ENCODE measurements at places on chromosomes 3 and 15.

DNA sequence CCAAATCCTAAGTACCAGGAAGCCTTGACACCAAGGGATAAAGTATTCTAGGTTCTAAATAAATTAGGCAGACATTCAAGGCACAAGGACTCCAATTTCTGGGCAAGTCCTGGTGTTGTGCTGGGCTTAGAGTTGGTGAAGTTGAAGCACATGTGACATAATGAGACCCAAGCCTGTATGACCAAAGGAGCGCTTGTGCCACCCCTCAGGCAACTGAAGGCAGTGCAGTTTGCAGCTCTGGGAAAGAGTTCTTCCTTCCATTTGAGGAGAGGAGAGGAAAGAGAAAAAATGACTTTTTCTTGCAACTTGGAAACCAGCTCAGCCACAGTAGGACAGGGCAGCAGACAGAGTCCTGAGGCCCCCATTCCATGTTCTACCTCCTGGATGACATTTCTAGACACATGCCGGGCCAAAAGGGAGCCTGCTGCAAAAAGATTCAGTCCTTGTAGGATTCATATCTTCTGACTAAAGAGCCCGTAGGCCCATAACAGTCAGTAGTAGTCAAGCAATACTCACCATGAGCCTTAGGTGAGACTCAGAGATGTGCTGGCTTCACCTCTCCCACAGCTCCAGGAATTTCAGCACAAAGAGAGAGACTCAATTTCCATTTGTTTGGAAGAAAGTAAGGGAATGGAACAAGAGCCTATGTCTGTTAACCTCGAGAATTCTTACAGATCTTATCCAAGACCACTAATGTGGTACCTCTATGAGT lies 588.8 kb upstream of the BCHE start:
- DNase-seq, result no peak

DNA sequence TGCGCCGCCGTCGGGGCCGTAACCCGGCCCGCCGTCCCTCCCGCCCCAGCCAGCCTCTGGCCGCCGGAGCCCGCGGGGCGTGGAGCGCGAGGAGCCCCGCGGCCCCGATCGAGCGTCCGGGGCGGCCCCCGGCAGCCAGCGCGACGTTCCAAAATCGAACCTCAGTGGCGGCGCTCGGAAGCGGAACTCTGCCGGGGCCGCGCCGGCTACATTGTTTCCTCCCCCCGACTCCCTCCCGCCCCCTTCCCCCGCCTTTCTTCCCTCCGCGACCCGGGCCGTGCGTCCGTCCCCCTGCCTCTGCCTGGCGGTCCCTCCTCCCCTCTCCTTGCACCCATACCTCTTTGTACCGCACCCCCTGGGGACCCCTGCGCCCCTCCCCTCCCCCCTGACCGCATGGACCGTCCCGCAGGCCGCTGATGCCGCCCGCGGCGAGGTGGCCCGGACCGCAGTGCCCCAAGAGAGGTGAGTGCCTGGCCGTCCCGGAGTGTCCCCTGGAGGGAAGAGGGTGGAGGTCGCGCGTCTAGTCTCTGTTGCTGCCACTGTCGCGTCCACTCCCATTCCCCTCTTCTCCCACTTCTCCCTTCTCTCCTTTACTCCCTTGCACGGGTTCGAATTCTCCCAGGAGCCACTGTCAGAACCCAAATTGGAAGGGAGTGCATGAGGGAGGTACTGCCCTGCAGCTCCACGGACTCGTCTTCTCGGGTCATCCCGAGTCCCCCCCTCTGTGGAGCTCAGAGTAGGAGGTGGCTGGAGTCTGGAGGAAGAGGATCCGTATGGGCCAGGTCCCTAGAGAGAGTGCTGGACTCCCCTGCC lies 585 bp downstream of the CSK start:
- DNase-seq, result no peak

GRCh38 chr15:85749261-85750151 lies 45.2 kb downstream of the KLHL25 start:
- DNase-seq, result no peak

- DNase-seq, result no peak
These were observed 185.2 kb upstream of the IL12A start for GRCh38 chr3:159803459-159803858.

Data from SW 1271 (cell line).